ENCODE measurements at places on chromosomes 3 and 15.

GRCh38 chr15:68370768-68371151 lies 61.2 kb downstream of the ITGA11 start:
- DNase-seq, result no peak

GRCh38 chr15:66008940-66009562 lies 139.8 kb downstream of the RAB11A start:
- no peak for DNase-seq

DNA sequence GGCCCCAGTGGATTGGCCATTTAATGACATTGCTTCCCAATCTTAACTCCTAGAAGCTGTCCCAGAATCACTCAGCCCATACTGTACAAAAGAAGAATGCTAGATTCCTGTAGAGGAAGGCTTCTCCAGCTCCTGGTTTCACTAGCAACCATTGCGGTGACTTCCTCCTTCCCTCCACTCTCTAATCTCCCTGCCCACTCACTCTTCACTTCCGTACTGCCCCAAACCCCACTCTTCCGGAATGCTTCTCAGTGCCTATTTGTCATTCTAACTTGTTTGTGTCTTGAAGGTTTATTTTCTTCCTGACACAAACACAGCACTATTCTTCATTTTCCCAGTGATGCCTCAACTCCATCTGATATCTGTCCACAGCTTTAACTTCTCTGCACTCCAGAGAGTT lies 97.1 kb upstream of the SPATA16 start:
- no peak for DNase-seq

DNA sequence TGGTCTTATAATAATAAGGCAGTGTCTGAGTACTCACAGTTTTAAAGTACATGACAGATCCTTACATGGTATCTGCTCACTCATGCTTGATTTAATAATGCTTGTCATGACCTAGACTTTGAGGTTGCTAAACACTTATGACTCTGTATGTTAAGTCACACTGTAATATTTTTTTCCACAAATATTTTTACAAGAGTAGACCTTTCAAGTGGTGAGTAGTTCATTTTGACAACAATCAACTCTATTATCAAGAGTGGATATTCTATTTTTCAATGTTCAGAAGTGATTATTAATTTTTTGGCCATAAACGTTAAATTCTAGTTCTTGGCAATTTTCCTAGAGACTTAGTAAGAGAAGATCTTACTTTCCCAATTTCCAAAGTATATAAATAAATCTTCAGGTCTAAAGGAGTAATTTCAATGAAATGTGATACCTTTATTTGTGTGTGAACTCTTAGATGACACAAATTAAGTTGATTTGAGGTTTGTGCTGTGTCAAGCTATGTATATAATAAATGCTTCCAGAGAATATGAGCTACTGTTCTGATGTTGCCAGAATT lies 104.5 kb downstream of the NLGN1 start:
- DNase-seq, result no peak

GRCh38 chr3:127758013-127758412 lies 64.3 kb downstream of the MGLL start:
- DNase-seq, result no peak

Measured in NCI-H1930 (cell line).